ENCODE measurements at places on chromosomes 6 and 20.

DNA sequence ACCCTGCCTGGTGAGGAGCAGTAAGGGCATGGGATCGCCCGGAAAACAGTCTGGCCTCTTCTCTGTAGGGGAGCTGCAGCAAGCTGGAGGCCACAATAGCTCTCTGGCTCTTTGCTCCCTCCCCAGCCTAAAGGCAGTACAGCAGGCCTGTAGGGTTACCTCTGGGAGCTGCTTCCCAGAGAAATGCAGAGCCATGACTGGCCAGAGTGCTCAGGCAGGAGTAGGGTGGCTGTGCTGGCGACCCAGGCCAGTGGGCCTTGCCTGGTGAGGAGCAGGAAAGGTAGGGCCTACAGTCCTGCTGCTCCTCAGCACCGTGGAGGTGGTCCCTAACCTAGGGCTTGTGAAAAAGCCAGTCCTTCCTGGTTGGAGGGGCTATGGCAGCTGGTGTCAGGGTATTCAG is 129.9 kb upstream of the CHD6 start:
- DNase-seq, result no peak

DNA sequence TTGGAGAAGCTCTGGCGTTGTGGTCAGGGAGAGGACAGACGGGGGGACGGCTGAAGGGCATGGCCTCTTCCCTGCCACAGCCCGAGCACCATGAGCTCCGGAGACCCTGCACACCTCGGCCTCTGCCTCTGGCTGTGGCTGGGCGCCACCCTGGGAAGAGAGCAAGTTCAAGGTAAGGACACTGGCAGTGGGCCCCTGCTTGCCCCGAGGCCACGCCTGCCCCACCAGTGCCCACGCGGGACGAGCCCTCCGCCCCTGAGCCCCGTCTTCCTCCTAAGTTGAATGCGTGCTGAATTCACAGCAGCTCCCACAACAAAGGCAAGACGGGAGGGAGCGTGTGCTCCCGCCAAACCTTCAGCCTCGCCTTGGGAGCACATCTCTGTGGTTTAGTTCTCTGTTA is 2.0 kb downstream of the COL20A1 start:
- no peak for DNase-seq

- DNase-seq, result no peak
Measured at GRCh38 chr6:69489970-69490369, 306.8 kb downstream of the LMBRD1 start.

GRCh38 chr6:2658788-2659187 is 91.9 kb downstream of the MYLK4 start:
- DNase-seq, result no peak

DNA sequence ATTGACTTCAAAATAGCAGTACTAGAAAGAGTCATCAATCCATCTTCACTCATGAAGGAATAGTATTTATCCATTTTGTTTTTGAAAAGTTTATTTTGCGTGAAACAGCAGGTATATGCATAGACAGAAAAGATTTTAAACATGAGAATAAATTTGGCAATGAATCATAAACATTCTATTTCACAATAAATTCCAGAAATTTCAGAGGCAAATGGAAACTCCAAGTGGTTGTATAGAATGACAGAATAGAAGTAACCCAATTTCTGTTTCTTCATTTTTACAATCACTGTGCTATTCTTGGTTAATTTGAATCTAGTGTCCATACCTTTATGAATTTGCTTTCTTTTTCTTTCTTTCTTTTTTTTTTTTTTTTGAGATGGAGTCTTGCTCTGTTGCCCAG is 173.0 kb upstream of the ECI2 start:
- DNase-seq, result no peak
